ENCODE measurements at places on chromosomes 1 and 21. TPM values are rescaled to one million over a fixed set of nuclear protein-coding genes. Genes with fewer than 3 reads are reported as not detected.

- no peak overlapping the region for H3K27ac ChIP-seq
Measured at GRCh38 chr1:15994590-15995351, 9.3 kb upstream of the SRARP start.

DNA sequence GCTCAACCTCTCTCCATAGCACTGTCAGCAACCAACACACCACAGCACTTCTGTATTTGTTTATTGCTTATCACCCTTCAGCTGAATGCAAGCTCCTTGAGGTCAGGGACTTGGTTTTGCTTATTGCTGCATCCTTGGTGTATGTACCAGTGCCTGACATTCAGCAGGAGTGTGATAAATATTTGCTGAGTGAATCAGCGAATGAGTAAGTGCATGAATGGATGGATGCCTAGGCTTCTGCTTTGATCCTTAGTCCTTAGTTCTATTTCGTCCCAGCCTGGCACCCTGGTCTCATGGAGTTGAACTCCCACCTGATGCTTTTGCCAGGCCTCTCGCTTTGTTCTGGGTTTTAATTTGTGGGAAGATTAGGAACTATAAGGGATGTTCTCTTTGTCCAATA, 88.2 kb downstream of the ZSCAN20 start:
- H3K36me3 ChIP-seq, result no peaks in the 10 kb centered on the region
- no peaks in the 10 kb centered on the region for H3K27me3 ChIP-seq
- no peak overlapping the region for H3K4me3 ChIP-seq
- H3K27ac ChIP-seq, result no peak overlapping the region
- H3K4me1 ChIP-seq, result no peaks in the 10 kb centered on the region

DNA sequence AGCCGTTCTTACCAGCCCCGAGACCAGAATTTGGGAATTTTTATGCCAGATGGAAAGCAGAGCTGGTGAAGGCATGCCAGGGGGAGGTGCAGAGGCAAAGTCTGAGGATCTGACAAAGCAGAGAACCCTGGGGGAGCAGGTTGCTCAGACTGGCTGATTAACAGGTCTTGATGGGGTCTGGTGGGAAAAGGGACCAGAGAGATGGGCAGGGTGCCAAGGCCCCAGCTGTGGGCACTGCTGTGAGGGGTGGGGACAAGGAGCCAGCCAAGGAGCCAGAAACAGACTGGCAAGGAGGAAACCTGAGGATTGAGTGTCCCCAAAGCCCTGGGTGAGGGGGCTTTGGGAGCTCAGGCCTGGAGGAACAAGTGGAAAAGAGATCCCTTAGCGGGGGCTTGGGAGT, 21.4 kb downstream of the RPS6KA1 start:
- H3K27me3 ChIP-seq, result no peaks in the 10 kb centered on the region
- no peak for DNase-seq
- H3K4me1 ChIP-seq, result no peaks in the 10 kb centered on the region
- no peaks in the 10 kb centered on the region for H3K36me3 ChIP-seq

The SRSF4 gene
- total RNA-seq, result 64.6 TPM

Measured in psoas muscle (tissue), 8 donors.